Muscle of back (tissue), 13 donors: ENCODE measurements at places on chromosomes 12 and 14.
A peak's percentile ranks its signal among the peaks of the same experiment; 100 is the strongest.

DNA sequence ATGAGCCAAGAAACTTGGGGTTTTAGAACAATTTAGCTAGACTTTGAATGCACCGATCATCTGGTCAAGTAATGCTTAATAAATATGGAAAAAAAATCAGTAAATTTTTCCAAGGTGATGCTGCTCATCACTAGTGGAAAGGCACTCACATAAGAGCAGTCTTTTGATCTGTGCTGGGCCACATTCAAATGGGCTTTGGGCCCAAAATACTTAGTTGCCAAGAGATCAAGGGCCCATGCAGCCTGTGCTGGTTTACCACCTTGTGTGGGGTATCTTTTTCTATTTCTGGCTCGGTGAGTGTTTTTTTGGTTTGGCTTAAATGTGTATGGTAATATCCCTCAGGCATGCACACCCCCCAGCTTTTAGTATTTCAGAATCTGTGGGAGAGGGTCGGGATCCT is 943.2 kb downstream of the TMTC2 start:
- DNase-seq = no peak

DNA sequence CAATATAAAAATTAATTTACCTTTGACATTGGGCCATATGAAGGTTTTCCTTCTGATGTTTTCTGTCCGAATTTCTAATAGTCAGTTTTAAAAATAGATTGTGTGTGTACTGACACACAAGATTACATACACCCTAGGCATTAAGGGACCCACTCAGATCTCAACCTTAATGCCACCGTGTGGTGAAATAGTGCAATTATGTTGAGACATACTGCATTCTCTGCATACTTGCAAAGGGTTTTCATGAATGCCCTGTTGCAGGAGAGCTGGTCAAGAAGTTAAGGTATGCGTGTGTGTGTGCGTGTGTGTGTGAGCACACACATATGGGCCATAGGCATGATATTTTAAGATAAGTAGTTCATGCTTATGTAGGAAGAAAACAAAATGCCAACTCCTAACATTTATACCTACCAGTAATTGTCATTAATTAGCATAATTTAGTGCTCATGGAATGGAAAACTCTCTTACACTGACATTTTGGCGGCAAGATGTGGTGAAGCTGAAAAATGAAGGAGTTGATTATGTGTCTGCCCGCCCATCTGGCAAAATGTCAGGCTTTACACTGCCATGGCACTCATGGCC is 58.8 kb downstream of the PIK3C2G start:
- DNase-seq = peak; percentile 49

GRCh38 chr14:69152181-69152901 is 578 bp downstream of the DCAF5 start:
- DNase-seq = peak; percentile 38

DNA sequence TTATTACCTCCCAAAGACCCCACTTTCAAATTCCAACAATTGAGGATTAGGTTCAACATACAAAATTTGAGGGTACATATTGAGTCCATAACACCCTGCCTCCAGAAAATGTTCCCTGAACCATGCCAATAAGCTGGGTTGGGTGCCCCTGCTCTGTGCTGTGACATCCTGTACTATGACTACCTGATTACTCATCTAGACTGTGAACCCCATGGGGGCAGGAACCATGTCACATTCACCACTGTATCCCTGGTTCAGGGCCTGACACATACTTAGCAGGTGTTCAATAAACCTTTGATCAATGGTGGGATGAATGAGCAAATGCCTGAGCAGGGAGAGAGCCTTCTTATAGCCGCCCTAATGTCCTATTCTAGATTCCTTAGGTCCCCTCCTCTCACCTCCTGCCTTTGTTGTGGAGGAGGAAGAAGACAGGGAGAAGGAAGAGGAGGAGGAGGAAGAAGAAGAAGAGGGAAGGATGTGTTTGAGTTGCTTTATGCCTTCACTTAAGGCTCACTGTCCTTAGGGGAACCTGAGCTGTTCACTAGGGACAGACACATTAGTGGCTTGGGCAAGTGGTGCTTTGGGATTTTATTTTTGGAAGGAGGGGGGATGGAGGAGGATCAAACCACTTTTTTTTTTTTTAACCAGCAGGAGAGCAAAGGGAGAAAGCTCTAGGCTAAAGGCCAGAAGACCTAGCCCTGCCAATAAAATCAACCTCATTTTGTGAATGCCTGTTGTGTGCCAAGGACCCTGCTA is 21.3 kb downstream of the GPR68 start:
- DNase-seq = no peak

DNA sequence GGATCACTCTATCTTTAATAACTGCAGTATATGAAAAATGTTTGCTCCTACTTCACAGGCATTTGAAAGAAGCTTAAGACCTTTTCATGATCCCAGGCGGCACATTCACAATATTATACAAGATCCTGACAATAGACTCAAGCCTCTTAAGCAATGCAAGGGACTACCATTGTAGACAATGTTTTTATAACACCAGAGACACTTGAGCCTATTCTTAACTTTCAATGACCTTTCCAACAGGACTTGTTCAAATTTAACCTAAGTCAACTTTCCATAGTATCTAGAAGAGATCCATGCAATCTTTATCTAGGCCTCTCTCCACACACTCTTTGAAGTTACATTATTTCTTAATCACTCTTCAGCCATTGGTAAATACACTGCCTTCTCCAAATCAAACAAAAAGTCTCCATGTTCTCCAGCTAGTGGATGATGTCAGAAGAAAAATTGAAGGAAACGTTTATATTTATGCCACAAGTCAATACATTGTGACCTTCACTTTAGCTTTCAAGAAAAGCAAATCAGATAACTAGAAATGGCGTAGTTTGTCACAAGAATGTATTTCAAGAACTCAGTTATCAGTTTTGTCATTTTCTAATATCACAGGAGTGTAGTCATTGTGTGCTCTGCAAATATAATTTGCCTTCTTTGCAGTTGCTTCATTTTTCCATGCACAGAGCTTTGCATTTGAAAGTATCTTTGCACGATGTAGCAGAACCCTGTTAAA is 41.2 kb downstream of the PHLDA1 start:
- DNase-seq = no peak

DNA sequence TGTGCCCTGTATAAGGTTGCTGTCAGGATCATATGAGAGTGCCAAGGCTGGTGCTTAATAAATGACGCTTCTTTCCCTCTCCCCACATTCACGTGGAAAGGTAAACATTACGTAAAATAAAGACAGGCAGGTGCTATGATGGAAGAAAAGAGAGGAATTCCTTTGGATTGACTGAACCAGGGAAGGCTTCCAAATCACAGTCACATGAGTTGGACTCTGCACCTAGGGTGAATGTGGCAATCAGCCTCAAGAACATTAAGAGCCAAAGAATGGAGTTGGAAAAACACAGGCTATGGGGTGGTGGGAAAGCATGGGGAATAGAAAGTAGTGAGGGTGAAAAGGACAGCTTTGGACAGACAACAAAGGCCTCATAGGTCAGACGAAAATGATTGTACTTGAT is 473.1 kb downstream of the VRK1 start:
- DNase-seq = no peak

DNA sequence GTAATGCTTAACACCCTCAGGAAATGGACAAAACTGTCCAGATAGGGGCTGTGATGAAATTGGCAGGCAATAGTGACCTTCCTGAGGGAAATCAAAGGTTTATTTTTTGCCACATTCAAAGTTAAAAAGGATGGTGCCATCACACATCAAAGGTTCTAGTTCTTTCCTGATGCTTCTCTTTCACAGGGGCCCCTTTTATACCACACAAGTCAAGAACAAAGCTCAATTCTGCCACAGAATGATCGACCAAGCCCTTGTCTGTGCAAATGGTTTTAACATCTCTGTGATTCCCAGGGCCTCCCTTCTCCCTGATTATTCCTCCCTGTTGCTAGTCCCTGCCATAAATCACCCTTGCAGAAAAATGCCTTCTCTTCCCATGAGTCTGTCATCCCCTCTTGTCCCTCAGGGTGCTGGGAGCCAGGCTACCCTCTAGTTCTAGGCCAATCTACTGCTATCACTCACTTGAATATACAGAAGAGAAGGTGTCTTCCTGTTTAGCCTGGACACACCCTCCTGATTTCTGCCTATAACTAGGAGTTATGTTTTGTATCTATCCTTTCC is 22.7 kb downstream of the SMCO2 start:
- no peak for DNase-seq

DNA sequence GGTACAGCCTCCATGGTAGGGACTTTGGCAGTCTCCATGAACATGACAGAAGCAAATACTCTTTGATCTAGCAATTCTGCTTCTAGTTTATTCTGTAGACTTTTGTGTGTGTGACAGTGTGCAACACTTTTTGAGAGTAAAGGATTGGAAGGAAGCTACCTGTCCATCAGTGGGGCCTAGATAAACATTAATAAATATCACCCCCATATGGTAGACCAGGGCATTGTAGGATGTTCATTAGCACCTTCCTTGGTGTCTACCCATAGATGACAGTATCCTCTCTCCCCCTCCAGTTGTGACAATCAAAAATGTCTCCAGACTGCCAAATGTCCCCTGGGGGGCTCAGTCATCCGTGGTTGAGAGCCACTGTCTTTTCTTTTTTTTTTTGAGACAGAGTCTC is 10.8 kb downstream of the SNRNP35 start:
- no peak for DNase-seq

DNA sequence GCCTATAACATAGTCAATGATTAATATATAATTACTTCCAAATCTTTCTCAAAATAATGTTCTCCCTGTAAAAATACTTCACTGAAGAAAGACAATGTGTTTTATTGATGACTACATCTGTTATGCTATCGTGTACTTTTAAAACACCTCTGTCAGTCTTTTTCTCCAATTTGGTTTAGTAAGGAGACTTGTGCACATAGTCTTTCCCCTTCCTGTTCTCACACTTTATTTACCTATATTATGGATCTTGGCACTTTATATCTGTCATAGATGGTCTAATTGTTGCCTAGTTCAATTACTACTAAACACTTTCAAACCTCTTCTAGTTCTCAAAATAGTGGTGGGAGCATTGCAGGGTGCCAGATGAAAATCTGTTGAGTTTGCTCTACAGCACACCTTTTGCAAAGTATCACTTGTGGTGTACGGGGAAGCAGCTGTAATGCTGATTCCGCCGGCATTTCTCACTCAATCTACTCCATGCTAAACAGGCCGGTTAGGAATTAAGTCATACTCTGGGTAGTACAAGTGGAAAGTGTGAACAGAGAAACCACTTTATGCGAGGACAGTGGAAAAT is 1.1 kb upstream of the INSM2 start:
- no peak for DNase-seq

DNA sequence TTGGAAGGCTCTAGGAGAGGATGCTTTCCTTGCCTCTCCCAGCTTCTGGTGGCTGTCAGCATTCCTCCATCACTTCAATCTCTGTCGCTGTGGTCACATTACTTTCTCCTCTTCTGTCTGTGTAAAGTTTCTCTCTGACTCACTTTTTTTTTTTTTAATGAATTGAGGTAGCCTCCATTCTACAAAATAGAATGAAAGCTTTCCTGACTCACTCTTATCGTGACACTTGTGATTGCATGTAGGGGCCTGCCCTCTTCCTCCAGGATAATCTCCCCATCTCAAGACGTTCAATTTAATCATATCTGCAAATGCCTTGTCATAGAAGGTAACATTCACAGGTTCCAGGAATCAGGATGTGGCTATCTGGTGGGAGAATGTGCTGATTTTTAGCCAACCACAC is 153.5 kb upstream of the HMGA2 start:
- no peak for DNase-seq

DNA sequence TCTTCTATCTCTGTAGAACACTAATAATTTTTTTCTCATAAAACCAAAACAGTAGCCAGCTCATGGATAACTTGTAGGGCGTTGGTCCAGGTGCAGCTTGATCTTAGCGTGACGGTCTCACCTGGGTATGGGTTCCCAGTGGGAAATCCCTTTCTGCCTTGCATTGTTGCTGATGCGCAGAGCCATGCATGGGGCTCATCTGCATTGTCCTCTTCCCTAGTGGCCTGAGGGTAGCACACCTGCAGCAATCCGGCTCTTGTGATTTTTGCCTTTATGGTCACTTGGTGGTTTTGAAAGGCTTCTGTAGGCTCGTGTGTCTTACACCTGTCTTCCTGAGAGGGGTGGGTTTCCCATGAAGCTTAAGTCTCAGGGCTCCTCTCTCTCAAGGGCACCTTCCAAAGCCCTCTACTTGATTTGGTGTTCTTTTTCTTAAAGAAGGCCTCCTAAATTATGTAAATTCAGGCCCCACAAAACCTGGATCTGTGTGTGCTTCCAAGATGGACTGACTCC is 130.6 kb downstream of the PRKCH start:
- no peak for DNase-seq

DNA sequence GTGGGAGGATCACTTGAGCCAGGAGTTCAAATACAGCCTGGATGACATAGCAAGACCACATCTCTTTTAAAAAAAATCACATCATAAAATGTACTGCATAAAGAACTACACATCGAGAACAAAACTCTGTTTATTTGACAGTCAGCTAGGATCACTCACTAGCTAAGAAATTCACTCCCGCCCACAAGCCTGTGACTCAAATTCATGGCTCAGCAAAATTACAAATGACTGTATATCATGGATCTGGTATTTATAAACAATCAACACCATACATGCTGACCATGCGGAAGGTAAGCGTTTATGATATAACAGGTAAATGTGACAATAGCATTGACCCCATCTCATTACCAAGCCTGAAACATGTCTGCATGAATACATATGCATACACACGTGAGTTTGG is 206.5 kb downstream of the EFCAB11 start:
- DNase-seq = no peak

DNA sequence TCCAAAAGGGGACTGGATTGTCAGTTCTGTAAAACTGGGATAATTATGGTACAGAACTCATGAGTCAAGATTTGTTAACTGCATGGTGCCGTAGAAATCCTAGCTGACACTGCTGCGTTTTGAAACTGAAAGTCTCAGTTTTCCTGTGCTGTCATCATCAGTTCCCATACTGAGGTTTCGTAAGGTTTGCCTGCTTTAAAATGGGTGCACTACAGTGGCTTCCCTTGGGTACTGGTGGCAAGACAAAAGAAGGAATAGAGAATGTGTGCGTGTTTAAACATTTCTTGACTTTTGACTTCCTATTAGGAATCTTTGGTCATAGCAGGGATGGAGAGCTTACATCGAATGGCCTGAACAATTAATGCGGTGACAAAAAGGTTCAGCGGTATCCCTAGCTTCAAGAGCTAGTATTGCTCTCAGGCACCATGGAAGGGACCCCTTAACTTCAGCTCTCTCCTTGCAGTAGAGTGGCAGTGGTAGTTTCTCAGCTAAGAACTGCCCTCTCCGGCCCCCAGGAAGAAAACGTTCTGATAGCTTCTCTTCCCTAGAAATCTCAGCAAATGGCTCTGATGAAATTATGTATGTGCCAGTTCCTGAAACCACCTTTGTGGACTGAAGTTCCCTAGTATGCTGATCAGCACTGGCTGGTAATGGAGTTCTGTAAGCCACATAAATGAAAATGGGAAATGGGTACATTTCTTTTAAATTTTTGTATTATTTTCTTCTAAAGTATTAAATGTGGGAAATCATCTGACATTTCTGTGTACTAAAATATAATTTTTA is 28.9 kb downstream of the ANO6 start:
- DNase-seq = no peak

DNA sequence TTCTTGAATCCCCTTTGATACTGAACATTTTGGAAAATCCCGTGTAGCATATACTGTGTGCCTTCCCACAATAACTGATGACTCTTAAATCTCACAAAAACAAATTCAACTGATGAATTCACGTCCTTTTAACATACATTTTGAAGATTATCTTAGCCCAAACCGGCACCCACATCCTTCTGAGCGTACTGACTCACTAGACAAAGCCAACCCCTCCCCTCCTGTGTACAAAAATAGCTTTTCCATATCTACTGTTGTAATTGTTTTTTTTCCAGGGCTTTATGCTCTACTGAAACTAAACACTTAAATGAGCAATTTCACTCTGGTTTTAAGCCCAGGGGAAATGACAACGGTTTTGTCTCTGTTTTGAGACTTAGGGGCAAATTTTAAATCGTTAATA is 109.4 kb upstream of the ATF7IP start:
- no peak for DNase-seq
